ENCODE measurements at places on chromosomes 5 and 9. TPM values are rescaled to one million over a fixed set of nuclear protein-coding genes. Genes with fewer than 3 reads are reported as not detected.

Gene RFK
- 24.0 TPM for total RNA-seq

Gene TPPP
- total RNA-seq = 21.6 TPM

Gene OBP2B
- total RNA-seq = not detected

Gene ADGRD2
- total RNA-seq = not detected

Gene ZNF300
- 1.1 TPM for total RNA-seq

Gene PLAC8L1
- 0.49 TPM for total RNA-seq

Gene GFPT2
- total RNA-seq = 8.4 TPM

Gene AFF4
- total RNA-seq = 32.1 TPM

Gene IL13
- total RNA-seq = not detected

- no peaks in the 10 kb centered on the region for H3K36me3 ChIP-seq
- H3K27ac ChIP-seq = no peak overlapping the region
- H3K4me1 ChIP-seq = no peaks in the 10 kb centered on the region
- DNase-seq = no peak
These were observed 330.0 kb downstream of the RASEF start for GRCh38 chr9:82732928-82733327.

DNA sequence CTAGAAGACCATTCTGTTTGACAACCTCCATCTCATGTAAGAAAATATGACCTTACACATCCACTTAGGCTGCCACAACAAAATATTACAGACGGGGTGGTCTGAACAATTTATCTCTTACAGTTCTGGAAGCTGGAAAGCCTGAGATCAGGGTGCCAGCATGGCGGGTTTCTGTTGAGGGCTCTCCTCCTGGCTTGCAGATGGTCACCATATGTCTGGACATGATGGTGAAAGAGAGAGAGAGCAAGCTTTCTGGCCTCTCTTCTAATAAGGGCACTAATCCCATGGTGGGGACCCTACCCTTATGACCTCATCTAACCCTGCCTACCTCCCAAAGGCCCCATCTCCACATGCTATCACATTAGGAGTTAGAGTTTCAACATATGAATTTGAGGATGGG lies 66.0 kb downstream of the AMBP start:
- H3K27ac ChIP-seq = no peak overlapping the region
- H3K4me1 ChIP-seq = no peaks in the 10 kb centered on the region
- no peak overlapping the region for H3K4me3 ChIP-seq
- no peaks in the 10 kb centered on the region for H3K27me3 ChIP-seq
- no peak for DNase-seq
- peaks cover 38% of the 10 kb centered on the region for H3K36me3 ChIP-seq

DNA sequence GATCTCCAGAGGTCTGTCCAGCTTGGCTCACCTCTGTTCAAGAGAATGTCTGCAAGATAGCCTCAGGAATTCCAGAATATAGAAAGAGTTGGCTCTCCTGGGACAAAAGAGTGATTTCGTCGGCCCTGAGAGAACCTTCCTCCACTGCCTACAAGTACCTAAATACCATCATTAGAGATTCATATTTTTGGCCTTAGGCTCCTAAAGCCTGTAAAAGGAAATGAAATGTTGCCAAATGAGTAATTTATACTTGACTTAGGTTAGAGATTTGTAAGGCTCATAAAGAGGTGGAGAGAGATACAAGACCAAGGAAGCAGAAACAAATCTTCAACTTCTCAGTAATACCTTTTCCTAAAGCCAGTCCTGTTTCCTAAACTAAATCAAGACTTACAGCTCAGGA lies 146.2 kb downstream of the CCDC192 start:
- no peak for DNase-seq
- H3K36me3 ChIP-seq = no peaks in the 10 kb centered on the region
- H3K4me3 ChIP-seq = no peak overlapping the region
- H3K4me1 ChIP-seq = peaks cover 6% of the 10 kb centered on the region

- no peaks in the 10 kb centered on the region for H3K27me3 ChIP-seq
- no peaks in the 10 kb centered on the region for H3K4me1 ChIP-seq
- H3K36me3 ChIP-seq = no peaks in the 10 kb centered on the region
- no peak for DNase-seq
- H3K4me3 ChIP-seq = no peak overlapping the region
- no peak overlapping the region for H3K27ac ChIP-seq
These were observed 64.7 kb downstream of the TLR4 start for GRCh38 chr9:117768750-117769395.

GRCh38 chr5:483434-484140 lies 40.6 kb downstream of the EXOC3 start:
- no peak overlapping the region for H3K4me3 ChIP-seq
- peaks cover 12% of the 10 kb centered on the region for H3K4me1 ChIP-seq
- H3K27me3 ChIP-seq = peaks cover 83% of the 10 kb centered on the region
- H3K36me3 ChIP-seq = no peaks in the 10 kb centered on the region
- no peak overlapping the region for H3K27ac ChIP-seq
- no peak for DNase-seq

DNA sequence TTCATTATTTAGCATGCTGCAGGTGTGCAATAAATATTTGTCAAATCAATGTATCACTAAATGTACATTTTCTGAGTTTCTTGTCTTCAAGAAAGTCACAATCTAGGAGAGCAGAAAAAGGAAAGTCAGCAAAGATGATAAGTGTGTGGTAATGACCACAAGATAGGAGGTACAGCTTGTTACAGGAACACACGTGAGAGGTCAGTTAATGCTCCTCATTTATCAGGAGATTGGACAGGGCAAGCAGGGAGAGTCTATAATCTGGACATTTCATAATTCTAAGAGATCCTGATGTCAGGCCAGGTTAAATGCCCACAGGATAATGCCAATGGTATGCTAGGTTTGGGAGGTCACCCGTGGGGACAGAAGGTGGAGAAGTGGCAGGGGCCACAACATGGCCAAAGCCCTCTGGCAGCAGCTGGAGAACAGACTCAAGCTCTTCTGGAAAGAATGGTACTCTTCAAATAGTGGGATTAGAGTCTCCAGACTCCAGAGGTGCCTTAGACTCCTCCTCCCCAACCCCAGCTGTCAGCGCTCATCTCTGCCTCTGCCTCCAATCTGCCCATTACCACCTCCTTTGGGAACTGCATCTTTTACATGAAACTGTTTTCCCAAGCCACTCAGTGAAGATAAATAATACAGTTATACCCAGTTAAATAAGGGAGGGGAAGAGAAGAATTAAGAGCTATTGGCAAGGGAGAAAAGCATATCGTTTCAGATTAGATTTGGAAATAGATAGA lies 114.3 kb downstream of the ASTN2 start:
- no peak overlapping the region for H3K4me3 ChIP-seq
- no peak for DNase-seq
- no peak overlapping the region for H3K27ac ChIP-seq
- H3K36me3 ChIP-seq = no peaks in the 10 kb centered on the region

- H3K4me1 ChIP-seq = peaks cover 26% of the 10 kb centered on the region
- H3K4me3 ChIP-seq = no peak overlapping the region
- DNase-seq = no peak
- H3K27ac ChIP-seq = no peak overlapping the region
- peaks cover 43% of the 10 kb centered on the region for H3K36me3 ChIP-seq
These were observed 103.1 kb downstream of the MTREX start for GRCh38 chr5:55410845-55411244.

DNA sequence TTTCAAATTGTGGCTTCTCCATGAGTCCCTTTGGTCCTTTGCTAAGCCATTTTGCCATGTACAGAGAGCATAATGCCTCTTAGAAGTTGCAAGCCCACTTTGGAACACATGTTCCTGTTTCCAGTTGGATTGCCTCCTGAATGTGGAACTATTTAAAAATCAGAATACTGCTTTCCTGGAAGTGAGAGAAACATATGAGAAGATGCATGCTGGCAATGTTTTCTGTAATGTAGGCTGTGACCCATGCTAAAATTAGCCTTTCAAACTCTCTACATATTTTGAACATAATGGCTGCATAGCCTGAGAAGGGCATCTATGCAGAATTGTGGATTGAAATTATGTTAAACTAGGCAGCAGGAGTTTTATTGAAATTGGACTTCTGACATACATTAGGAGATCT lies 175.5 kb upstream of the PAPPA start:
- no peaks in the 10 kb centered on the region for H3K36me3 ChIP-seq
- no peaks in the 10 kb centered on the region for H3K27me3 ChIP-seq
- no peaks in the 10 kb centered on the region for H3K4me1 ChIP-seq
- no peak overlapping the region for H3K27ac ChIP-seq
- DNase-seq = no peak

DNA sequence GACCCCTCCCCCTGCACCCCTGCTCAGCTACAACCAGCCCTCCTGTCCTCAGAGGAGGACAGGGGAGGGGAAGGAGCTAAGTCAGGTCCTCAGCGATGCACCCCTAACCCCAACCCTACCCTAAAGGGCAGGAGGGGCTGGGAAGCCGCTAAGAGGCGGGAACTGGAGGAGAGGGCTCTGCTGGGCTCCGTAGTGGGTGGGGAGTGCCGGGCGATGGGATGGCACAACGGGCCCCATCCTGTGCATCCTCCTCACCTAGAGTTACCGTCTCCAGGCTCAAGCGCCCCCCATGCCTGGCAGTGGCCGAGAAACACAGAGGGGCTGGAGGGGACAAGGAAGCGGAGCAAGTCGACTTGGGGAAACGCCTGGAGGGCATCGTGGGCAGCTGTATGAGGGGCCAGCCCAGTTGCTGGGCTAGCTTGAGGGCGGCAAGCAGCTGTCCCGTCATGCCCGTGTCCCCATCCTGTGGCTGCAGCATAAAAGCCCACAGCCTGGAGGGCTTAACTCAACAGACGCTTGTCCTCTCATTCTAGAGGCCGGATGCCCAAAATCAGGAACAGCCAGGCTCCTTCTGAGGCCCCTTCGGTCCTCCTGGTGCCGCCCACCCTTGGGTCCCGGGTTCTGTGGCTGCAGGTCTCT lies 23.0 kb upstream of the UBAC1 start:
- H3K36me3 ChIP-seq = no peaks in the 10 kb centered on the region
- H3K4me1 ChIP-seq = peaks cover 16% of the 10 kb centered on the region
- DNase-seq = no peak
- no peak overlapping the region for H3K27ac ChIP-seq

DNA sequence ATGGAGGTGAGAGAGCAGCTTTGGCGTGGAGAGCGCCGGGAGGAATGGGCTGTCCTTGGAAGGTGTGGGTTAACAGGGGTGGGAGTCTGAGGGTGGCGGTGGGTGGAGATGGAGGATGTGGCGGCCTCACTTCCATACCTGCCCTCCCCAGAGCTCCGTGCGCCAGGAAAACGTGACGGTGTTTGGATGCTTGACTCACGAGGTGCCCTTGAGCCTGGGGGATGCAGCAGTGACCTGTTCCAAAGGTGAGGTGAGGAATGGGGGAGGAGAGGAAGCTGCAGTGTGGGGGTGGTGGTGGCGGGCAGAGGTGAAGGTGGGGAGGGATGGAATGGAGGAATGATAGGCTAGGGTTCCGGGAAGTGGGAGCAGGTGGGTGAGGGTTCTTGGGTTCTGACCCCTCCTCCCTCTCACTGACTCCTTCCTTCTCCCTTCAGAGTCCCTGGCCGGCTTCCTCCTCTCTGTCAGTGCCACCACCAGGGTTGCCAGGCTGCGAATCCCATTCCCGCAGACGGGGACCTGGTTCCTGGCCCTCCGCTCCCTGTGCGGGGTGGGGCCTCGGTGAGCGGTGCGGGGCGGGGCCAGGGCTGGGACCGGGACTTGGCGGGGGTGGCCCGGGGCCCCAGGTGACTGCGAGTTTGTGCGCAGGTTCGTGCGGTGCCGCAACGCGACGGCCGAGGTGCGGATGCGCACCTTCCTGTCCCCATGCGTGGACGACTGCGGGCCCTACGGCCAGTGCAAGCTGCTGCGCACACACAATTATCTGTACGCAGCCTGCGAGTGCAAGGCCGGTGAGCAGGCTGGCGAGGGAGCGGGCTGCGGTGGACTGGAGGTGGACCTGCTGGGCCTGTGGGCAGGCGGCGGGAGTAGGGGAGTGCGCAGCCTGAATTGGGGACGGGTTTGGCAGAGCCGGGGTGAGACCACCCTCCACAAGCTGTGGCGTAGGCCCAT lies 17.1 kb downstream of the TMEM8B start:
- no peaks in the 10 kb centered on the region for H3K27me3 ChIP-seq
- H3K4me1 ChIP-seq = peaks cover 46% of the 10 kb centered on the region
- no peak for DNase-seq
- H3K4me3 ChIP-seq = no peak overlapping the region
- H3K27ac ChIP-seq = no peak overlapping the region

GRCh38 chr9:109304347-109304746 lies 16.5 kb downstream of the EPB41L4B start:
- no peak overlapping the region for H3K4me3 ChIP-seq
- peaks cover 22% of the 10 kb centered on the region for H3K4me1 ChIP-seq
- H3K27ac ChIP-seq = peak overlapping the region; percentile 55
- no peak for DNase-seq
- H3K27me3 ChIP-seq = peaks cover 10% of the 10 kb centered on the region

DNA sequence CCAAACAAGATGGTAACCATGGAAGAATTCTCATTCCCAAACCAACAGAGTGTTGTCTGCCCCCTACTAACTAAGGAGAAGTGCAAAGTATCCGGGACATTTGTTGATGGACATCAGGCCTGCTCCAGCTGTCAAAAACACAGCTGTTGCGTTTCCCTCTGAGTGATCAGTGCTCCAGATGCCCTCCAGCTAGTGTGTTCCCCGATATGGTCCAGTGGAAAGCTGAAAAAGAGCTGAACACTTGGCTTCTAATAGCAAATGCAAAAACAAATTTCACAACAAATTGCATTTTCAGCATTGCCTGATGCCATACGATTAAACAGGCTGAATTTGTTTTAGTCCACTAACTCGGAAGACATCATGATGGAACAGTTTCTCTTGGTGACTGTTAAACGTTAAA lies 1398.7 kb downstream of the PTPRD start:
- DNase-seq = no peak
- H3K27ac ChIP-seq = no peak overlapping the region
- H3K27me3 ChIP-seq = no peaks in the 10 kb centered on the region
- H3K4me3 ChIP-seq = no peak overlapping the region
- no peaks in the 10 kb centered on the region for H3K36me3 ChIP-seq

GRCh38 chr5:171387970-171388815 lies 544 bp downstream of the NPM1 start:
- H3K36me3 ChIP-seq = peaks cover 21% of the 10 kb centered on the region
- no peaks in the 10 kb centered on the region for H3K27me3 ChIP-seq
- peak overlapping the region; percentile 88 for H3K27ac ChIP-seq
- DNase-seq = peak; percentile 70
- peak overlapping the region; percentile 97 for H3K4me3 ChIP-seq
- H3K4me1 ChIP-seq = peaks cover 52% of the 10 kb centered on the region

DNA sequence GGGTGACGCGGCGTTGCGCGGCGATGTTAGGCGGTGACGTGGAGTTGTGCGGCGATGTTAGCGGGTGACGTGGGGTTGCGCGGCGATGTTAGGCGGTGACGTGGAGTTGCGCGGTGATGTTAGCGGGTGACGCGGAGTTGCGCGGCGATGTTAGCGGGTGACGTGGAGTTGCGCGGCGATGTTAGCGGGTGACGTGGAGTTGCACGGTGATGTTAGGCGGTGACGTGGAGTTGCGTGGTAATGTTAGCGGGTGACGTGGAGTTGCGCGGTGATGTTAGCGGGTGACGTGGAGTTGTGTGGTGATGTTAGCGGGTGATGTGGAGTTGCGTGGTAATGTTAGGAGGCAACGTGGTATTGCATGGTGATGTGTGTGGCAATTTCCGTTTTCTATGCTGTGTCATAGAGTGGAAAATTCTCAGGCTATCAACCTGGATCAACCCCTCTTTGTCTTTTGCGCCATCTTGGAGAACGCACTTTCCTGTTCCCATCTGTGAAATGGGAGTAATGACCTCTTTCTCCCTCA lies 76.0 kb downstream of the ANKRD33B start:
- DNase-seq = no peak
- no peak overlapping the region for H3K4me3 ChIP-seq
- H3K4me1 ChIP-seq = no peaks in the 10 kb centered on the region
- peaks cover 4% of the 10 kb centered on the region for H3K36me3 ChIP-seq
- no peak overlapping the region for H3K27ac ChIP-seq

GRCh38 chr9:69019808-69020207 lies 5.9 kb upstream of the PRKACG start:
- peaks cover 8% of the 10 kb centered on the region for H3K4me1 ChIP-seq
- H3K27me3 ChIP-seq = no peaks in the 10 kb centered on the region
- no peaks in the 10 kb centered on the region for H3K36me3 ChIP-seq
